ENCODE measurements at places on chromosomes 5 and 9. TPM values are rescaled to one million over a fixed set of nuclear protein-coding genes. Genes with fewer than 3 reads are reported as not detected.

ZNF354B gene
- total RNA-seq, result 9.5 TPM

ZFP37 gene
- 2.1 TPM for total RNA-seq

ANKRD31 gene
- total RNA-seq, result 0.07 TPM

GEMIN5 gene
- total RNA-seq, result 14.8 TPM

TMEM174 gene
- total RNA-seq, result not detected

SHISAL2B gene
- total RNA-seq, result not detected

DNA sequence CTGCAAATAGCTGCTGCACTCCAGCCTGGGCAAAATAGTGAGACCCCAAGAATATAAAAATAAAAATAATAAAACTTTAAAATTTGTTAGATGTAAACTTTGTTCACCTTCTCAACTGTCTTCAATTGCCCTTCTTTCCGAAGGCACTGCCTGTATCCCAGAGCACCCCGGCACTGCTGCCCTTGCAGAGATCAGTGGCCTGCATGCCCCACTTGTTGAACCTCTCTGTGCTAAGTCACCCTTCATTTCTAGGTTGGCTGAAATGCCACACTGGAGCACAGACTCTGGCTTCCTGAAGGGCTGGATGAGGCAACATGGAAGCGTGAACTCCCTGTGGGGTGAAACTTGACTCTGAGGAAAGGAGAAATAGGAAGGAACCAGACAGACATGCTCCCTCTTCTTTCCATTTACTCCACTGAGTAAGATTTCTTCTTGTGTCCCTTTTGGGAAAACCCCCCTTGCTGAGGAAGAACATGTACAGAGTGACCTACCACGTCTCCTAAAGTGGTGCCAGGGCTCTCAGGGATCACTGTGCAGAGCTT is 8.4 kb upstream of the JMY start:
- no peak for DNase-seq
- H3K27me3 ChIP-seq, result no peaks in the 10 kb centered on the region
- H3K27ac ChIP-seq, result no peak overlapping the region
- H3K4me1 ChIP-seq, result no peaks in the 10 kb centered on the region

GRCh38 chr5:163306421-163306820 is 131.0 kb upstream of the CCNG1 start:
- no peaks in the 10 kb centered on the region for H3K36me3 ChIP-seq
- no peaks in the 10 kb centered on the region for H3K4me1 ChIP-seq
- H3K4me3 ChIP-seq, result no peak overlapping the region
- no peaks in the 10 kb centered on the region for H3K27me3 ChIP-seq

GRCh38 chr5:8870959-8871355 is 674.9 kb downstream of the SEMA5A start:
- DNase-seq, result no peak
- H3K27ac ChIP-seq, result no peak overlapping the region
- H3K36me3 ChIP-seq, result no peaks in the 10 kb centered on the region
- no peaks in the 10 kb centered on the region for H3K27me3 ChIP-seq
- no peak overlapping the region for H3K4me3 ChIP-seq

DNA sequence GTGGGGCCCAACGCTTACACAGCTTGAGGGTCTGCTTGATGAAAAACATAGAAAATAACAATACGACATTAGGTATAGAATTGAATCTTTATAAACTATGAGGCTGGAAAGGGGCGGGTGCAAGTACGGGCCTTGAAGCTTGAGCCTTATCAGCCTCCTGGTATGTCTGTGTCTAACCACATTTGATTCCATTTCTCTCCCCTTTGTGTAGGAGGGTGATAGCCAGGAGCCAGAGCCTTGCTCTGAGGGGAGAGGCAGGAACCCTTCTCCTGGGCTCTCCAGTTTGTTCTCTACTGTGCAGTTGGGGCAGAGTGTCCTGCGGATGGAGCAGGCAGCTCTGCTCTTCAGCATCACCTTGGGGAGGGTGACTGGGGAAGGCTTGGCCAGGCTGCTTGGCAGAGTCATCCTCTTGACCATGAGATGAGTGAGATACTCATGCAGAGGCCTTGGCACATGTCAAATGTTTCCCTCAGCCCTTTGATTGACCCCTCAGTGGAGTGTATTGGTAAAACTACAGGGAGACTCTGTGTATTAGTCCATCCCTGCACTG is 153.5 kb downstream of the SEMA6A start:
- H3K27ac ChIP-seq, result no peak overlapping the region
- H3K27me3 ChIP-seq, result no peaks in the 10 kb centered on the region
- H3K4me1 ChIP-seq, result no peaks in the 10 kb centered on the region
- H3K36me3 ChIP-seq, result no peaks in the 10 kb centered on the region

GRCh38 chr9:35563791-35564197 is 41.3 kb upstream of the TESK1 start:
- H3K4me3 ChIP-seq, result no peak overlapping the region
- DNase-seq, result no peak
- no peak overlapping the region for H3K27ac ChIP-seq
- H3K27me3 ChIP-seq, result no peaks in the 10 kb centered on the region

DNA sequence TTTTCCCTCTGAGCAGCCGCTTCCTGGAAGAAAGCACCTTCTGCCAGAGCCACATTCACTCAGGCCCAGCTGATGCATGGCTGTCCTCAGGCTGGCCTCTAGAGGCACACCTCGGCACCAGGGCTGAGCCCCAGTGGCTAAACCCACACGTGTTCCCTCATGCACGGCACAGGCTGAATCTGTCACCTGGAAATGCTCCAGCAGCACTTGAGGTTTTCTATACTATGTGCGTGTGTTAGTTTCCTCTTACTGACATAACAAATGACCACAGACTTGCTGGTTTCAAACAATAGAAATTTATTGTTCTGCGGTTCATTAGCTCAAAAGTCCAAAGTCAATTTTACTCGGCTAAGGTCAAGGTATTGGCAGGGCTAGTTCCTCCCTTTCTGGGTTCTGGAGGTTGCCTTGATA is 141.4 kb downstream of the LRRC70 start:
- no peaks in the 10 kb centered on the region for H3K4me1 ChIP-seq
- H3K36me3 ChIP-seq, result no peaks in the 10 kb centered on the region
- peak; percentile 1 for DNase-seq
- no peak overlapping the region for H3K27ac ChIP-seq
- no peaks in the 10 kb centered on the region for H3K27me3 ChIP-seq

- peaks cover 3% of the 10 kb centered on the region for H3K4me1 ChIP-seq
- no peaks in the 10 kb centered on the region for H3K27me3 ChIP-seq
- DNase-seq, result peak; percentile 18
- H3K4me3 ChIP-seq, result no peak overlapping the region
- H3K36me3 ChIP-seq, result no peaks in the 10 kb centered on the region
Observed at GRCh38 chr5:101306391-101307137, 403.5 kb upstream of the ST8SIA4 start.

DNA sequence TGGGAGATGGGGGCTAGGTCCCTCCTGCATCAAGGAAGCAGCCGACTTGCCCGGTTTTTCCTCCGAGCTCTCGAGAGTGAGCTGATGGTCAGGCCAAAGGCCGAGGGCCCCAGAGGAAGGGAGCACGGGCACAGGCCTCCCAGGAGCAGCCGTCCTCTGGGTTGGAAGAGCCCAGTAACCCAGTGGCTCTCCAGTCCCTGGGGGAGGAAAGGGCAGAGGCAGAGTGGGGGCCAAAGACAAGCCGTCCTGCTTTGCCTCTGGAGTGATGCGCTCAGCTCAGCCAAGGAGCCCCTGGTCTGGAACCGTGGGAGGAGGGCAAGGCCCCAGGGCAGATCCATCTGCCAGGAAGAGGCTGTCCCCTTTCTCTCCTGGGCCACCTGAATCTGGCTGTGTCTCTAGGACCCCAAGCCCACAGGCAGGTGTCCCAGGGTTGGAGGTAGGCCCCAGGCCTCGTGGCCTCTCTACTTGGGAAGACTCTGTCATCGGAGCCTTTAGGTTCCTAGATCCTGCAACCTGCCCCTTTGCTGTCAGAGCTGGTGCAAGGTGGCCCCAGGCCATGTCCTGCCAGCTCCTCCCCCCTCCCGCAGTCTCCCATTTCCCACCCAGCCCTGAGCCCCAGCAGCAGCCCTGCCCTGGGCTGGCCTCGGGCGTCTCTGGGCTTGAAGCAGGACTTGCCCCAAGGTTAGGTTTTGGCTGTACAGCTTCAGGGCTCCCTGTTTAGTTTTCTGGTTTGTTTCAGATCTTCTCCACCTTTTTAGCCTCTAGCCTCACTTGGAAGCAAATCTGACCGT is 224.1 kb downstream of the CACNA1B start:
- H3K27ac ChIP-seq, result no peak overlapping the region
- no peaks in the 10 kb centered on the region for H3K27me3 ChIP-seq
- DNase-seq, result no peak
- H3K4me3 ChIP-seq, result no peak overlapping the region
- H3K36me3 ChIP-seq, result no peaks in the 10 kb centered on the region

GRCh38 chr5:151222790-151223446 is 974 bp downstream of the CCDC69 start:
- no peak for DNase-seq
- H3K4me1 ChIP-seq, result no peaks in the 10 kb centered on the region
- H3K27me3 ChIP-seq, result no peaks in the 10 kb centered on the region
- no peaks in the 10 kb centered on the region for H3K36me3 ChIP-seq

- H3K4me3 ChIP-seq, result peak overlapping the region; percentile 66
- peaks cover 4% of the 10 kb centered on the region for H3K4me1 ChIP-seq
- DNase-seq, result peak; percentile 27
- peaks cover 15% of the 10 kb centered on the region for H3K27me3 ChIP-seq
- no peak overlapping the region for H3K27ac ChIP-seq
- H3K36me3 ChIP-seq, result no peaks in the 10 kb centered on the region
Observed at GRCh38 chr5:11903614-11904264, 507 bp downstream of the CTNND2 start.

DNA sequence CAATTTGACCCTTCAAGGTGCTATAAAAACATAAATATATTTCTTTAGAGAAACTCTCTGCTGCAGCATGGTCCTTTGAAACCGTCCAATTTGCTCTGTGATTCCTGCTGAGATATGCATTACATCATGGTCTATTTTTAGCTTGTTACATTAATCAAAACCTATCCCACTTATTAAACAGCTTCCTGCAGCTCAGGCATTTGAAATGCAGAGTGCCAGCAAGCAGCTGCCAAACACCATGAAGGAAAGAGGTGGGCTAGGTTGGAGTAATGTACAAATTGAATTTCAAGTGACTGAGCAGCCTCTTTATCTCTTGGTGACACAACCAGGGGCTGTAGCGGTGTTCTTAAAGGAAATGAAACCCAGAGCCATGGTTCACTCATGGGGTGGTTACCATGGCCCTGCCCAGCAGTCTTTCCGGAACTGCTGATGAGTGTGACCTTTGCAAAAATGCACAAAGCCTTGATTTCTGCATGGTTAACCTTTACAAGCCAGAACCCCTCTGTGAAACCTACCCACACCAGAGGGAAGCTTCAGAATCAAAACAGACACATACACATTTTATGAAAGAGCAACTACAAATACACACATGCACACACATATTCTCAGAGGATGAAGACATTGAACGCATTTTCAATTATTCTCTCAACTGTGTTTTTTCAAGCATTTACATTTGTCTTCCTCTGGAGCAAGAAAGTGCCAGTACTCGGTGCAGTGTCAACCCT is 155.8 kb upstream of the ZNF608 start:
- no peaks in the 10 kb centered on the region for H3K27me3 ChIP-seq
- no peak overlapping the region for H3K27ac ChIP-seq
- H3K4me3 ChIP-seq, result no peak overlapping the region
- peaks cover 20% of the 10 kb centered on the region for H3K4me1 ChIP-seq
- H3K36me3 ChIP-seq, result no peaks in the 10 kb centered on the region

- H3K4me3 ChIP-seq, result no peak overlapping the region
- DNase-seq, result no peak
- H3K4me1 ChIP-seq, result peaks cover 20% of the 10 kb centered on the region
- no peaks in the 10 kb centered on the region for H3K27me3 ChIP-seq
- no peak overlapping the region for H3K27ac ChIP-seq
Observed at GRCh38 chr9:134892820-134893420, 12.3 kb downstream of the FCN2 start.

GRCh38 chr9:35962126-35962906 is 4.4 kb upstream of the OR2S2 start:
- no peaks in the 10 kb centered on the region for H3K36me3 ChIP-seq
- no peaks in the 10 kb centered on the region for H3K27me3 ChIP-seq
- peak; percentile 77 for DNase-seq

- H3K4me3 ChIP-seq, result no peak overlapping the region
- H3K4me1 ChIP-seq, result no peaks in the 10 kb centered on the region
- H3K27me3 ChIP-seq, result no peaks in the 10 kb centered on the region
- H3K27ac ChIP-seq, result no peak overlapping the region
Observed at GRCh38 chr5:59180515-59180914, 597.6 kb downstream of the RAB3C start.

DNA sequence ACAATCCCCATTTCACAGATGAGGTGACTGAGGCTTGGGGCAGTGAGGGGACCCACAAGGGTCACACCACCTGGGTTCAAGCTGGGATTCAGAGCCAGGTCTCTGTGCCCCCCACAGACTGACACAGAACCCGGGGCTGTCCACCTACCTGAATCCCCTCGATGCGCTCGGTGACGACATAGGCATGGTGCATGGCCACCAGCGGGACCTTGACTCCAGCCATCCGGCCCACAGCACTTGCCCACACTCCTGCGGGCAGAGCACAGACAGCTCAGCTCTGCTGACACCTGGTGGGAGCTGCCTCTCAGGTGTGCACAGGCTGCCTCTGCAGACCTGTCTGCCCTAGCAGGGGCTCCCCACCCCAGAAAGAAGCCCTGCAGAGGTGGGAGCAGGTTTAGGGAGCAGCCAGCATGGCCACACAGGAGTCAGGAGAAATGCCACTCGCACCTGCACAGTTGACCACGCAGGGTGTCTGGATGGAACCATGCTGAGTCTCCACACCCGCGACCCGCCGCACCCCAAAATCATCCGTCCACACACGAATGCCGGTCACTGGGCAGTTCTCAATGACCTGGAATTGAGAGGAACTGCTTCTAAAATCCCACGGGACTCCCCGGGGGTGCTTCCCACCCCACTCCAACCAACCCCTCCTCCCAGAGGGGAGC is 8.4 kb downstream of the SARDH start:
- no peaks in the 10 kb centered on the region for H3K4me1 ChIP-seq
- H3K4me3 ChIP-seq, result no peak overlapping the region
- no peak overlapping the region for H3K27ac ChIP-seq
- H3K27me3 ChIP-seq, result peaks cover 9% of the 10 kb centered on the region
- DNase-seq, result no peak
- no peaks in the 10 kb centered on the region for H3K36me3 ChIP-seq

DNA sequence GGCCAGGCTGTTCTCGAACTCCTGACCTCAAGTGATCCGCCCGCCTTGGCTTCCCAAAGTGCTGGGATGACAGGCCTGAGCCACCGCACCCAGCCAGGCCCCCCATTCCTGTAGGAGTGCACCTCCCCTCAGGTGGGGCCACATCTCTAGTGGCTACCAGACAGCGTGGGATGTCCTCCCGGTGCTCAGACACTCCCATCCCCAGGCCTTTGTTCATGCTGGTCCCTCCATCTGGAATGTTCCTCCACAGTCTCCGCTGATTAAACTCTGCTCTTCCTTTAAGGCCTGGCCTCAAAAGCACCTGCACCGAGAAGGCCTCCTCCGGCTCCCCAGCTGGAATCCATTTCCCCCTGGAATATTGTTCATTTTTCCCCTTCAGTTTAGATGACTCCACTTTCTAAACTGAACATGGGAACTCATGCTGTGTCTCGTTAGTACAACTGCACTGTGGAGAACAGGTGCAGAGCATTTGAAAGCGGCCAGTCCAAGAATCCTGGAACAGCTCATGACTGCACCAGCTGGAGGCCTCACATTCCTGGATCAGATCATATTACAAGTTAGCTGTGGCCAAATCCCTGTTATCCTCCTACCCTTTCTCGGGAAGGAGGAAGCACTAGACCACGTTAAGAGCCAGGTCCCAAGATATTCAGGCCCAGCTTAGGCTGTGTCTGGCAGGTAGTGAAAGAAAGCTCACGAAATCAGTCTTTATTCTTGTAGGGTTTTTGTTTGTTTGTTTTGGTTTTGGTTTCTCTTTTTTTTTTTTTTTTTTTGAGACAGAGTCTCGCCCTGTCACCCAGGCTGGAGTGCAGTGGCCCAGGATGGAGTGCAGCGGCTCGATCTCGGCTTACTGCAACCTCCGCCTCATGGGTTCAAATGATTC is 10.8 kb upstream of the PRRC2B start:
- no peak overlapping the region for H3K4me3 ChIP-seq
- no peaks in the 10 kb centered on the region for H3K27me3 ChIP-seq
- H3K36me3 ChIP-seq, result no peaks in the 10 kb centered on the region
- H3K4me1 ChIP-seq, result peaks cover 4% of the 10 kb centered on the region
- DNase-seq, result peak; percentile 85
